ENCODE measurements at places on chromosomes 12 and 14.

GRCh38 chr14:96455588-96455987 lies 46.6 kb upstream of the PAPOLA start:
- DNase-seq: no peak

DNA sequence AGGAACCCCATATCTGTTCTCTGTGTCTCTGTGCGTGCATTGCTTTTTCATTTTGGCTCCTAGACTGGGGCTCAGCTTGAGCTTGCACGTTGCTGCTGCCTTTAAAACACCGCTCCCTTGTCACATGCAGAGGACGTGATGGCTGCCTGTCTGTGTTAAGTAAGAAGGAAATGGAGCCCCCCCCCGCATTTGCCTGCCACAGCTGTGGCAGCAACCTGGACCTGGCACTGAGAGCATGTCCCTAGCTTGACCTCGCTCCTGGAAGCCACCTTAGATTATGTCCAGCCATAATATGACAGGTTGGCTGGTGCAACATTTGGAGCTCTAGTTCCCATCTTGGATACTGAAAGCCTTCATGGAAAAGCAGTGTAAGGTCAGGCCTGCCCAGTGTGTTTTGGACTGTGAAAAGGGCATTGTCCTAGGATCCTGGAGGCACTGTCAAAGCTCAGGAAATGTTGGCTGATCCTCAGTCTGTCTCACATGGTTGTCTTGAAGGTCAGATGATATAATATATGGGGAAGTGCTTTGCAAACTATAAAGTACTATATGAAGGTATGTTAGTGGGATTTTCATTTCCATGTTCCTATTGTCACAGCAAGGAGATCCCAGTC lies 73.8 kb downstream of the PRKCH start:
- DNase-seq: no peak

- DNase-seq: no peak
Measured at GRCh38 chr14:100374270-100374669, 51.1 kb downstream of the SLC25A47 start.

DNA sequence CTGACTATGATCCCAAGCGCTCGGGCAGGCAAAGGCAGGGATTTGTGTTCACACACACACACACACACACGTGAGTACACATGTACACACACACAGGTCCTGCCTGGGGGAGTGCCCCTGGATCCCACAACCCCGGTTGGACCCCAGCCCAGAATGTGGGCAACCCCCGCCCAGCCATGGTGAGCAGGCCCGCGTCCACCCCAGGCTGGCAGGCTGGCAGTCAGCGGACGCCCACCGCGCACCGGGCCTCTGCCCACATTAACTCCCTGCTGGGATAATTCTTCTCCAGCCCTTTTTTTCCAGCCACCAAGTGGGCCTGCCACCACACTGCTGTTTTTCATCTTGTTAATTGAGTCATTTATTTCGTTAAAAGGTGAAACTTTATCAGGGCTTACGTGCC lies 256.2 kb downstream of the BCL11B start:
- DNase-seq: no peak

- no peak for DNase-seq
Measured at GRCh38 chr12:105922670-105923102, 216.1 kb downstream of the NUAK1 start.

GRCh38 chr14:73463411-73463810 lies 5.1 kb upstream of the NUMB start:
- peak; percentile 37 for DNase-seq

DNA sequence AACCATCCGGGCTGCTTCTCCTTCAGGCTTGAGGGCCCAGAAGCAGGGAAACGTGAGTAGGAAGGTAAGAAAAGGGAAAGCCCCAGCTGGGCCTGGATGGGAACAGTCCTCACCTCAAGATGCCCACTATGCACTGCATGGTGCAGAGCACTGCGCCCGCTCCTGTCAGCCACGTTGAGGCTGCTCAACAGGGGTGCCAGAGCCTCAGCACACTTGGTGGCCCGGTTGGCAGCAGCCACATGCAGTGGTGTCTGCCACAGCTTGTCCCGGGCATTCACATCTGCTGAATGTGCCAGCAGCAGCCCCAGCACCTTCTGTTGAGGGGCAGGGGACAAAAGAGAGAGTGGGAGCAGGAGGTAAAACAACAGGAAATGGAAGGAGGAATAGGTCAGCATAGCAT lies 2.5 kb downstream of the ANKRD52 start:
- no peak for DNase-seq

All from CD4-positive, alpha-beta T cell treated with Interleukin-10 for 1 hour (primary cell).